AG10803 (cell line): ENCODE measurements at places on chromosomes 11 and 22.
A peak's percentile ranks its signal among the peaks of the same experiment; 100 is the strongest.

DNA sequence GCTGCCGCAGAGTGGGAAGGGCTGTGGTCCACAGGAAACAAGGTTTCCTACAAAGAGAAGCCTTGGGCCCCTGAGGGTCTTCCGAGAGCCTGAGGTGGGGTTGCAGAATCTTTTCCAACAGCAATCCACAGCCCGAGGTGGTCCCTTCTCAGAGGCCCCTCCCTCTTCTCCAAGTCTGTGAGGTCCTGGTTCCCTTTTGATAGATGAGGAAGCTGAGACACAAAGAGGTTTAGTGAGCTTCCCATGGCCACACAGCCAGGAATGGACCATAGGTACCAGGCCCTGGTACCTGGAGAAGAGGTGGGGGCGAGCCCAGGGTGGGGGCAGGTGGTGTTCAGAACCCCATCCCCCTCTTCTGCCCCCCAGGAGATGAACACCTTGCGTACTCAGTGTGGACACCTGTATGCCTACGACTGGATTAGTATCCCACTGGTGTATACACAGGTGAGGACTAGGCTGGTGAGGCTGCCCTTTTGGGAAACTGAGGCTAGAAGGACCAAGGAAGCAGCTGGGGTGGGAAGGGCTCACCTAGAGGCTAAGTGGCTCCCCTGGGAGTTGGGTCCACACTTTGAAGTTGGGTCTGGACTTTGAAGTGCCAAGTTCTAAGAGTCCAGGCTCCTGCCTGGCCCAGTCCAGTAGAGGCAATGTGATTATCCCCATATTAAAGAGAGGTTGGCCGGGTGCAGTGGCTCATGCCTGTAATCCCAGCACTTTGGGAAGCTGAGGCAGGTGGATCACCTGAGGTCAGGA lies 7.0 kb downstream of the BEST1 start:
- no peak for DNase-seq

- no peak for DNase-seq
Observed at GRCh38 chr11:115065830-115066664, 387.7 kb downstream of the NXPE2 start.

DNA sequence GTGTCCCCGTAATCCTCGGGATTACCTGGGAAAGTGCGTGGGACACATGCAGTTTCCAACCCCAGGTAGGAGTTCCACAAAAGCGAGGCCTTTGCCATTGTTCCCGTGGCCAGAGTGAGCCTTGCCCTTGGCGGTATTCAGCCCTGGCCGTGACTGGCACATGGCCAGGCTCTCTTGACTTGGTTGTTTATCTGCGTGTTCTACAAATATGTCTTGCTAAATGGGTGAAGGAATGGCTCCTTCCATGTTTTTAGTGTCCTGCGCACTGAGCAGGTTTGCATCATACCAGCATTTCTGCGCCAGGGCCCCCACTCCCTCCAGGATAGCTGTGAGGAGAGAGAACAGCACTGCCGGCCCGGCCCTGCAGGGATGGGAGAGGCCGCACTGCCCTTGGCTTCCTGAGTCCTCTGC lies 20.0 kb downstream of the POLR3H start:
- peak; percentile 21 for DNase-seq

GRCh38 chr11:36343436-36343835 lies 47.3 kb downstream of the PRR5L start:
- no peak for DNase-seq

DNA sequence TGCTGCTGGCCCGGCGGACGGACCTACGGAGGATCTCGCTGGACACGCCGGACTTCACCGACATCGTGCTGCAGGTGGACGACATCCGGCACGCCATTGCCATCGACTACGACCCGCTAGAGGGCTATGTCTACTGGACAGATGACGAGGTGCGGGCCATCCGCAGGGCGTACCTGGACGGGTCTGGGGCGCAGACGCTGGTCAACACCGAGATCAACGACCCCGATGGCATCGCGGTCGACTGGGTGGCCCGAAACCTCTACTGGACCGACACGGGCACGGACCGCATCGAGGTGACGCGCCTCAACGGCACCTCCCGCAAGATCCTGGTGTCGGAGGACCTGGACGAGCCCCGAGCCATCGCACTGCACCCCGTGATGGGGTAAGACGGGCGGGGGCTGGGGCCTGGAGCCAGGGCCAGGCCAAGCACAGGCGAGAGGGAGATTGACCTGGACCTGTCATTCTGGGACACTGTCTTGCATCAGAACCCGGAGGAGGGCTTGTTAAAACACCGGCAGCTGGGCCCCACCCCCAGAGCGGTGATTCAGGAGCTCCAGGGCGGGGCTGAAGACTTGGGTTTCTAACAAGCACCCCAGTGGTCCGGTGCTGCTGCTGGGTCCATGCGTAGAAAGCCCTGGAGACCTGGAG lies 74.1 kb downstream of the LRP5 start:
- DNase-seq, result no peak

DNA sequence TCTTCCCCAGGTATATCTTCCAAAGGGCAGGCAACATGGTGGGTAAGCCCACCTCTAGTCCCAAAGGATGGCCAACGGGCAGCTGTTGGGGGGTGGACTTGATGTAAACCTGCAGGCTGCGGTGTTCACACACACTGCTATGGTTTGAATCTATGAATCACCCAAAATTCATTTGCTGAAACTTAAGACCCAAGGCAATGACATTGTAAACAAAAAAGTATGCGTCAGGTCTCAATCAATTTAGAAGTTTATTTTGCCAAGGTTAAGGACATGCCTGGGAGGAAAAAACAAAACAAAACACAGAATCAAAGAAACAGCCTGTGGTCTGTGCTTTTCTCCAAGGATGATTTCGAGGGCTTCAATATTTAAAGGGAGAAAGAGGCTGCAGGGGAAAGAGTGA lies 18.3 kb downstream of the RCN1 start:
- DNase-seq, result no peak

GRCh38 chr22:19466848-19467752 lies 11.9 kb downstream of the UFD1 start:
- DNase-seq, result no peak

DNA sequence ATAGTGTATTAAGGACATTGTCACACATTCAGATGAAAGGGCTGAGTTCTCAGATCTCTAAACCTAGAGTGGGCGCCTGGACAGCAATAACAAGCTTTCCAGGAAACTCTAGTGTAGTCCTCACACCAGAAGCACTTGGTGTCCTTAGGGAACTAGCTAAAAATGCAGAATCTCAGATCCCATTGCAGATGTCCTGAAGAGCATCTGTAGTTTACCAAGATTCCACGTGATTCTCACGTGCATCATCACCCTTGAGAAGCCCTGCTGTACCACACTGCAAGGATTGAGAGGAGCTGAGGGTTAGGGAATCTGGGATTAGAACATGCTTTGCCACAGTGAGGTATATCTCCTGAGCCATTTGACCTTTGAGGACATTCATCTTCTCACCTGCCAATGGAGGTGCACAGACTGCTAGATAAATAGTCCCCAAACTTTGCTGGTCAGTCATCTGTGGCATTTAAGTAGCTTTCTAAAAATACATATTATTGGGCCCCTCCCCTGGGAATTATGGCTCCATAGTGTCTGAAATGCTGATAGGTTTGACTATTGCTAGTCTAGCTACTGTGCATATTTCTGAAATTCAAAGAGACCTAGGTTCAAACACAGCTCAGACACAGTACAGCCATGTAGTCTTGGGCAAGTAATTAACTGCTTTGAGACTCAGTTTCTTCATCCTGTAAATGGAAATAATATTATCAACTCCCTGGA lies 1068.9 kb downstream of the OPCML start:
- DNase-seq, result no peak

DNA sequence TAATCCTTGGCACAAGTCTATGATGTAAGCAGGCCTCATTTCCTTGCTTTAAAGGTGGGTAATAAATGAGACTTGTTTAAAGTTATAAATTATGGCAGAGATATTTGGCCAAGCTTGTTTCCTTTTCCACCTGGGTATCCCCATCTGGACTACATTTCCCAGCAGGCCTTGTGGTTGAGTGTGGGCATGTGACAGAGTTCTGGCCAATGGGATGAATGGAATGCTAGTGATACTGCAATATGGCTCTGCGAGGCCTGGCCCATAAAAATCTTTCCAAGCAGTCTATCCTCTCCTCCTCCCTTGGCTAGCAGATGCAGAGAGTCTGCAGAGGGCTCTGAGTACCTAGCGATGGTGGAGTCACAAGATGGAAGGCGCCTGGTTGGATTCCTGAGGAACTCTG lies 102.5 kb downstream of the TIMP3 start:
- peak; percentile 24 for DNase-seq

- DNase-seq, result no peak
Observed at GRCh38 chr11:108858622-108859021, 193.8 kb downstream of the DDX10 start.

GRCh38 chr11:46012185-46012584 lies 89.7 kb downstream of the LARGE2 start:
- DNase-seq, result no peak

GRCh38 chr11:86623736-86624135 lies 48.7 kb downstream of the ME3 start:
- DNase-seq, result no peak

DNA sequence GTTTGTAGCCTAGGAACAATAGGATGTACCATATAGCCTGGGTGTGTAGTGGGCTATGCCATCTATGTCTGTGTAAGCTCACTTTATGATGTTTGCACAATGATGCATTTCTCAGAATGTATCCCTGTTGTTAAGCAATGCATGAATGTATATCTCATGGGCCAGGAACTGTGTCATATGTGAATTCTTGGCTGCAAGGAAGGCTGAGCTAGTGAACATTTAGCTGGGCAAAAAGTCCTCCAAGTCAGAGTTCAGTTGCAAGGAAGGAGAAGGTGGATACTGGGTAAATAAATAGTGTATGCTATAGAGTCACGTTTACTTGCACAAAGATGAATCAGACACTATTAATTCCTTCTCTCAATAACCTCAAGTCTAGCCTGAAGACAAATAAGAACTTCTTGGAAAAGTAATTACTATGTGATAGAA lies 136.1 kb downstream of the EHF start:
- no peak for DNase-seq

- DNase-seq, result no peak
Observed at GRCh38 chr22:27370269-27370668, 431.3 kb downstream of the MN1 start.

- peak; percentile 28 for DNase-seq
Observed at GRCh38 chr11:206526-207207, 532 bp downstream of the BET1L start.

- no peak for DNase-seq
Observed at GRCh38 chr11:103380031-103380430, 270.8 kb downstream of the DYNC2H1 start.

DNA sequence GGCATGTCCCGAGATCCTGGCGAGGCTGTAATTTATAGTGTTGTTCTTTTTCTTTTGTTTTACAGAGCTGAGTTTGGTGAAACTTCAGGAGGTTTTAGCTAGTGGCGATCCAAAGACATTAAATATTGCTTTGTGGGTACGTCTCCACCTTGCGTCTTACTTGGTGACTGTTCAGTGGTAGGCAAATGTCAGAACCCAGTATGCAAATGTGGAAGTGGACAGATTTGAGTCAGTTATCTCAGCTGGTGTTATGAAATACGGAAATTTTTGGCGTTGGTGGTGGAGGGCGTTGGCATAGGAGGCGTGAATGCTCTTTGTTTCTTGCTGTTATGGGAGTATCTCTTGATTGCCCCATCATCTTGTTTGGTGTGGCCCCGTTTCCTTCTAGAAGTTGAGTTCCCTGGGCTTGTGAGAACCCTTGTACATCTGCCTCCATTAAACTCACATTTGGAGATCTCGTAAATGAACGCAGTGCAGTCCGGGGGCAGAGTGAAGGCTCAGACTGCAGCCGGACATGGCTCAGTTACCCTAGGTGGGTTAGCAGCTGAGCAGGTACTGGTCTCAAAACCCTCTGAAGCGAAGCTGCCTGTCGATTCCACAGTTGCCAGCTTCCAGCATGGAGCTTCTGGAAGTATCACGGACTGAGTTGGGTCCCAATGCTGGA lies 39.9 kb downstream of the PTPRJ start:
- no peak for DNase-seq

DNA sequence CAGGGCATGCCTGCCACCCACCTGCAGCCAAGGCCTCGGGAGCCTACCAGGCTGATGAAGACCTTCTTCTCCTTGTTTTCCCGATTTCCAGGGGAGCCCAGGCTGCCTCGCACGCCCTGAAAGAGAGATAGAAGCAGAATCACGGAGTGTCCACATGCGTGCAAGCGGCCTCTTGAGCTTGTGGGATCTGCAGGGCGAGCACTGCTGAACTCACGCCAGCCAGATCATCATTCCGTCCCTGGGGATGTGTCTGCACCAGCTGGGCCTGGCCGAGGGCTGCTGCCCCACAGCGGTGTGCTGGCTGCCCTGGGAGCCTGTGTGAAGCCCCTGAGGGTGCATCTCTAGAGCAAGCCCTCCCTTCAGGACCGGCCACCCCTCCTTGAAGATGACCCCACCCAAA lies 17.9 kb downstream of the USH1C start:
- DNase-seq, result no peak

DNA sequence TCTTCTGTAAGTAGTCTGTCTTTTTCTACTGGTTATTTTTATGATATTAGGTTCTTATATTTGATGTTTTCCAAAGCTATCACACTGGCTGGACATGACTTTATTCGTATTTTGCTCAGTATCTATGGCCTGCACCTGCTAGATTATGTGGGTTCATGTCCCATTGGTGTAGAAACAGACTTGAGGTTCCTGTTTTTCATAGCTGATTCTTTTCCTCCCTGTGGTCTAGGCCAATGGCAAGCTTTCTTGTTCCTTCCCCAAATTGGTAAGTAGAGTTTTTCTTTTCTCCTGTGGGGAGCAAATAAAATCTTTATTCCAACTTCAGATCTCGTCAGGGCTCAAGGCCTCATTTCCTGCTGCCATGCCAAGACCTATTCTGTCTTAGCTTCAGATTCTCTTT lies 30.2 kb upstream of the SWAP70 start:
- DNase-seq, result no peak

- DNase-seq, result no peak
Observed at GRCh38 chr11:22246992-22247391, 54.1 kb downstream of the ANO5 start.

DNA sequence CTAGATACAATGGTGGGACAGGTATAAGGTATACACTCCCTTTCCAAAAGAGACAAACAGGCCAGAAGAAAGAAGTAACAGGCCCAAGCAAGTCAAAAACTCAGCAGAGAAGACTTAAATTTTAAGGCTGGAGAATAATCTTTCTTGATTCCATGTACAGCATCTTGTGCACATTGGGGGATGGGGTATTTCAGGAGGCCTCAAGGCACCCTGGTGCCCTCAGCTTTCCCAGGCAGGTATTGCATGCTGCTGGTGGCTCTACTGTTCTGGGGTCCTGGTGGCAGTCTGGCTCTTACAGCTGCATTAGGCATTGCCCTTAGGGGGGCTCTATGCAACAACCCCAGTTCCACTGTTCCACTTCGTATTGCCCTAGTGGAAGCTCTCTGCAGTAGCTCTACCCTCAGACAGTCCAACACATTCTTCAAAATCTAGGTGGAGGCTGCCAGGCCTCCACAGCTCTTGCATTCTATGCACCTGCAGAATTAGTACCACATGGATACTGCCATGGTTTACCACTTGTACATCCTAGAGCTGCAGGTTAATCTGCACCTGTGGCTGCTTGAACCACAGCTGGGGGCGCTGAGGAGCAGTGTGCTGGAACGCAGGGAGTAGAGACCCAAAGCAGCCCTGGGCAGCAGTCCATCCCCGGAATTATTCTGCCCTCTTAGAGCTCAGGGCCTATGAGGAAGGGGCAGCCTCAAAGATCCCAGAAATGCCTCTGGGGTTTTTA lies 4.2 kb upstream of the CTSC start:
- DNase-seq, result no peak

- DNase-seq, result no peak
Observed at GRCh38 chr11:114556135-114556534, 3.5 kb downstream of the NXPE1 start.
